Prostate gland (tissue), 2 donors: ENCODE measurements at places on chromosomes 4 and X.

DNA sequence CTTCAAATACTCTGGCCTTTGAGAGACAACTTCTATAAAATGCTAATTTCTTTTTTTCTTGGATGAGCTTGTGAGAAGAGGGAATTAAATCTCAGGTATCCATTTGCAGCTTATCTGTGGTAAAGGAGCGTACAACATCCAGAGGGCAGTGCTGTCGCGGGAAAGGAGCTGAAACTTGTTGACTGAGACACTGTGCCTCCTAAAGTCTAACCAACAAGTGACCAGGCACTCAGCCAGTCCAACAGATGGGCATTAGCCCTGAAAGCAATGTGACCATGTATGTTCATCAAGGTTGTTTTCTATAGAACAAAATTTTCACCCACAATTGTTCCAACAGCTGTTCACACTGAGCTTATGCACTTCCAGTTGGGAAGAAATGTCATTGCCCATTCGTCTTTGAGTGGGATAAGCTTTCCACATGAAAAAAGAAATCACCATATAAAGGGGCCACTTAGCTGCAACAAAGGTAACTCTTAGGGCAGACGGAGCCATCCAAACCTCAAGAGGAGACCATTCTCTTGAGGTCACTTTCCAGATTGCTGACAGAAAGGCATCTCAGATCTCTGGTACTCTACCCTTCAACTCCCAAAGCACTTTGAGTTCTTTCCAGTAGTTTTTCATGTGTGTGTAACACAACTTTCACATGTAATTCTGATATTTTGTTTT is 244.8 kb upstream of the NEIL3 start:
- DNase-seq, result no peak

DNA sequence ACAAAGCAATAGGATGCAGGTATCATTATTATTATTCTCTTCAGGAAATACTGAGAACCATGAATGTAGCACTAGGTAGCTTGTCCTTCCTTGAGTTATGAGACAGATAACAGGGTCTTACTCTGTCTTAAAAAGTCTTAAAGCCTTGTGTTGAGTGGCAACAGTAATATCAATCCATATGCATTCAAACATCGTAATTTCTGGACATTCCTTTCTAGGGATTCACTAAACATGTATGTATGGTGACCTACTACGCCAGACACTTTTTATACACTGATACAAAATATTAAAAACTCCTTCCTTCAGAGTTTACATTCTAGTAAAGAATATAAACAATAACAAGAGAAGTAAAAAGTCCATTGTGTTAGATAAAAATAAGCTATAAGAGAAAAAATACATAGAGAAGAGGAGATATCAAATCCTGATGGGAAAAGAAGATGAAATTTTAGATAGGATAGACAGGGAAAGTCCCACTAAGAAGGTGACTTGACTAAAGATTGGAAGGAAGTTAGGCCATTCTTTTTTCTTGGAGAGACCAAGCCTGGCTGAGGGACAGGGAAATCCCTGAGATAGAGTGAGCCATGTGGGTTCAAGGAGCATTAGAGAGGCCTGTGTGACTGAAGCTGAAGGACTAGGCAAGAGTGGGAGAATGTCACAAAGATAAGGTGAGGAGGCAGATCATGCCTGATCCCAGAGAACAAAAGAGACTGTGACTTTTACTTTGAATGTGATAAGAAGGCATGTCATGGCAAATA is 5.0 kb upstream of the DDX60L start:
- DNase-seq, result no peak

DNA sequence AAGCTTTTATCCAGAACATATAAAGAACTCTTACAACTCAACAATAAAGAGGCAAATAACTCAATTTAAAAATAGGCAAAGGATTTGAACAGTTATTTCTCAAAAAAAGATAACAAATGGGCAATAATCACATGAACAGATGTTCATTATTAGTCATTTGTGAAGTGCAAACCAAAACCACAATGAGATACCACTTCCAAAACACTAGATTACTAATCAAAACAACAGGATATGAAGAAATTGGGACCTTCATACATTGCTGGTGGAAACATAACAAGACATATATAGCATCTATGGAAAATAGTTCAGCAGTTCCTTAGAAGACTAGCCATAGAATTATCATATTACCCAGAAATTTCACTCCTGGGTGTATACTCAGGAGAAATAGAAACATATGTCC is 224.6 kb downstream of the FBXO8 start:
- no peak for DNase-seq

DNA sequence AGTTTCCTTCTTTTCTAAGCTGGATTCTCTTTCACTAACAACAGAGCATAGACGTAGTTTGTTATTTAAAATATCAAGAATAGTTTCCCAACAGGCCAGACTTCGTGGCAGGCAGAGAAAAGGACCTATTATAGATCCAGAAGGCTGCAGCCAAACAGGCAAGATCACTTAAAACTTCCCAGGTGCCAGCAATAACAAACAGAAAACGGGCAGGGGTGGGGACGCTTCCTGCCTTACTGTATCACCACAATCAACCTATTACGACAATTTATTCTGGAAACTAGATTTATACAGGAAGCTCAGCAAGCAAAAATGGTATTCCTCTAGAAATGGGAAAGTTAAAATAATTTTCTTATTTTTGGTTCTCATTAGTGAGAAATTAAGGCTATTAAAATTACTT is 22.1 kb downstream of the RWDD4 start:
- DNase-seq, result no peak

- DNase-seq, result no peak
Measured at GRCh38 chr4:107315584-107315983, 279.5 kb upstream of the DKK2 start.

DNA sequence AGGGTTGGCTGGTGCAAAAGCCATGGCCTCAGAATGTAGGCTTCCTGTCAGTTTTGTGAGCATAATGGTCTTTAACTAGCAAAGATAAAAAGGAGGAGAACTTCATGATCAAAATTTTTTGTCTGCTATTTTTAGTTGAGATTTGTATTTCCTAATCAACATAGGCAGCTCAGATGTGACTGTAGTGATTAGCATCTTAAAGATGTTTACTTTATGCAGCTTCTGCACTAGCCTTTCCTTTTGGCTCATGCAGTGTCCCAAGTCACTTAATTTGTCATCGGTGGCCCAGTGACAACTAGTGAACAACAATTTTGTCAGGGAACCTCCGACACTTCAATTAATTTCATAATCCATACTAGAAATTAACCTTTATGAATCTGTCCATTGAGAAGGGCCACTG is 109.8 kb downstream of the CEP135 start:
- DNase-seq, result no peak

DNA sequence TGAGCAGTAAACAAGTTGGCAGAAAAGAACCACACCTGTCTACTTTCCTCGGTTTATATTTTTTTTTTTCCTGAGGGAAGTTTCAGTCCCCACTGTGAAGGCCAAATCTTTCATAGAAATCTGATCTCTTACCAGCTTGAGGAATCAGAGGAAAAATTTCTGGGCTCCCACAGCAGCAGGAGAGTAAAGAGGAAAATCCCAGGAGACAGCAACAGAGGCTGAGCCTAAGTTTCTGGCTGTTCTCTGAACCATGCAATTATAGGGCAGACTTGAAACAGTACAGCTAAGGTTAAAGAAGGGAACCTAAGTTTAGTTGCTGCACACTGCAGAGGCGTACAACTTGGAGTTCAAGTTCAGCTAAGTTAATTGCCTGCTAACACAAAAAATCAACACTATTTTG is 1090.9 kb upstream of the INTU start:
- DNase-seq, result no peak

DNA sequence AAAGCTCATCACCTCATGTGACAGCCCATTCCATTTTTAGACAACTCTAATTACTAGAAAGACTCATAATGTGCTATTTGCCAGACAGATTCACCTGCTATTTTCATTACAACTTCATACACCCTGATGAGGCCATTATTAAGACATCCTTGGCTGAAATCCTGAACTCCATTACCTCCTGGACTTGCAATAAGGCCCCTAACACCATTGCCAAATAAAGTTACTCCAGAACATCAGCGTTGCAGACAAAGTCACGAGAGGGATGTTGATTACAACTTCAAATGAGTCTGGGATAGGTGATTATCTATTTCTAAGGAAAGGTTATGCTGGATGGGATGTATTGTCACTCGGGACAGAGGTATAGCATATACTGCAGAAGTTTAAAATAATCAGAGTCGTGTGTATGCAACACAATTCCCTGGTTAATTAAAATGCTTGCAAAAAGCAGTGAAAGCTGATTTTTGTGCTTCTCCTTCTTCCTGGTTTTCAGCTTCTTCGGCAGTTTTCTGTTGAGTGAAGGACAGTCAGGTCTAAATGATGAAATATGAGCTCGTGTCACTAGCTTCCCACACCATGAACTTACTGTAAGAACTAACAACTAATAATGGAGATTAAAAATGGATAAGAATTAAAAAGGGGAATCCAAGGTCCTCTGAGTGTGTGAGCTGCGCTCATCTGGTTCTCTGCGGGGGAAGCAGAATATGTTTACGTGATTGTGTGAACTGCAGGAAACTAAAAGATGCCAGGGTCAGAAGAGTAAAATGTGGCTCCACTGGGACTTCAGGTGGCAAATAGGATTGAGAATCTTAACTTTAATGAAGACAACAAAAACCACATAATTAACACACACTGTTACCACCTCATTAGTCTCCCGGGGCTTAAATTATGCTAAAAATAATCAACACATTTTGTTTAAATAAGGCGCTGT is 17.6 kb upstream of the SOD3 start:
- no peak for DNase-seq

GRCh38 chr4:139849219-139849618 is 183.6 kb downstream of the MGST2 start:
- no peak for DNase-seq

DNA sequence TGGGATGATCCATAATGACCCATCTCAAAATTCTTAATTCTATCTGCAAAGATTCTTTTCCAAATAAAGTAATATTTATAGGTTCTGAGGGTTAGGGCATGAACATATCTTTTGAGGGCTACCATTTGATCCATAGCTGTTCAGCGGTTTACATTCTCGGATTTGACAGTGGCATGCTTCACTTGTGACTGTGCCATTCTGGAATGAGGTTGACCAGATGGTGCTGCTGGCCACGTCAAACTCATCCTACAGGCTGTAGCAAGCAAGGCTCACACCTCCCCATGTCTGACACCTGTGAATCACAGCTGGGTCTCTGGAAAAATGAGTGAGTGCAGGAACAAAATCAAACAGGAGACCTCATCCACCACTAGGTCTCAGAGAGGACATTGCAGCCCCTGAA is 280.5 kb downstream of the DHRSX start:
- DNase-seq, result no peak

- no peak for DNase-seq
Measured at GRCh38 chr4:7358100-7358735, 76.5 kb downstream of the PSAPL1 start.

GRCh38 chr4:36348403-36348938 is 67.1 kb downstream of the DTHD1 start:
- DNase-seq, result no peak

DNA sequence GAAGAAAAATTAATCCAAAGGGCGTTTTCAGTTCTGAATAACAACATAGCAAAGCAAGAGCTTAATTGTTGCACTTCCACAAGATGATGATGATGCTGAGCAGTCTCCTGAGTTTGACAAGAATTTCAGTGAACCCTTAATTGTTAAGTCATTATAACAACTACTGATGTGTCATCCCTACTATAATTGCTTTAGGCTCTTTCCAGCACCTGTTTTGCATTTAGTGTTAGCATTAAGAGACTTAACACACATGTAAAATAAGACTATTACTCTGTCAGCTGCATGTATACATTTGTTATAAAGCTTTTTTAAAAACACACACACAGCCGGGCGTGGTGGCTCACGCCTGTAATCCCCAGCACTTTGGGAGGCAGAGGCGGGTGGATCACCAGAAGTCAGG is 37.9 kb upstream of the GALNT7 start:
- no peak for DNase-seq

DNA sequence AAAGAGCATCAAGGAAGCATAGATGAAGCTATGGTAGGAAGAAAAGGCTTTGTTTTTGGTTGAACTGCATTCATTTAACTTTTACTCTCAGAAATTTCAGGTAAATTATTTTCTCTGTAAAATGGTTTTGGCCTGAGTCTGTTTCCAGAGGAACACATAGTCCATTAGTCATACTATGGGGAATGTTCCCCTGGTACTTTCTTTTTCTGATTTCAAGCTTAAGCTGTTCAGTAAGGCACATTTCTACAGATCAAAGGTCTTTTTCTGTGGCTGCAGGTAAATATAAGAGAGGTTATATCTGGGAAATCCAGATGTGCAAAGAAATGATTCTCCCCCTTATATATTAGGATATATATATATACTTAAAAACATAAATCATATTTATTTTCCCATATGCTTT is 1744.4 kb upstream of the ADGRL3 start:
- no peak for DNase-seq

DNA sequence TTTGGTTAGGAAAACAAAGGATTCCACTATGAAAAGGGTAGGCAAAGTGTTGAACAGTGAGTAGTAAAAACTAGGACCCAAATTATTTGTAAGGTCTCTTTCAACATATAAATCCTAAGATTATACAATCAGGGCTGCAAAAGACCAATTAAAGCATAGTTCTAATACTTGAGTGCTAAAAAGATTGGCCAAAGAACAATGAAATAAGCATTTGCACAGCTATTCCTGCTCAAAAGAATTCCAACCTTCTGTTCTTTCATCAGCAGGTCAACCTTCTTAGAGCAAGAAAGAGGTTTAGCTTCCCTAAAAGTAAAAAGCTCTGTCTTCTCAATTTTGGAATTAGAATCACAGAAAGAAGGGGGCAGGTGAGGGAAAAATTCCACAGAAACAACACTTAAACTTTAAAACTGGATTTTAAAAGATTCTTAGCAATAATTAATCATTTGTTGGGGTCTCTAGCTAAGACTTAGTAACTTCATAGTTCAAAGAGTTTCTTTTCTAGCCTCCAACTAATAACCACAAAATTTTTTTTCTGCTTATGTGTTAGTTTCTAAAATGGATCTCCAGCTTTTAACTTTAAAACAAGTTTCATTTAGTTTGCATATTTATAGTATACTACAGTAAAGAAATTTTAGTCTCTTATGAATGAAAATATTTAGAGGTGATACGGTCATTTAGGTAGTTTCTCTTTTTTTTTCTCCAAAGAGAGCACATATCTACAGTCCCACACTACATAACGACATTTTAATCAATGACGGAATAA is 16.3 kb downstream of the TSPAN5 start:
- no peak for DNase-seq

GRCh38 chr4:89752932-89753598 is 83.9 kb downstream of the SNCA start:
- DNase-seq, result no peak
